ENCODE measurements at places on chromosomes 1 and 21.

DNA sequence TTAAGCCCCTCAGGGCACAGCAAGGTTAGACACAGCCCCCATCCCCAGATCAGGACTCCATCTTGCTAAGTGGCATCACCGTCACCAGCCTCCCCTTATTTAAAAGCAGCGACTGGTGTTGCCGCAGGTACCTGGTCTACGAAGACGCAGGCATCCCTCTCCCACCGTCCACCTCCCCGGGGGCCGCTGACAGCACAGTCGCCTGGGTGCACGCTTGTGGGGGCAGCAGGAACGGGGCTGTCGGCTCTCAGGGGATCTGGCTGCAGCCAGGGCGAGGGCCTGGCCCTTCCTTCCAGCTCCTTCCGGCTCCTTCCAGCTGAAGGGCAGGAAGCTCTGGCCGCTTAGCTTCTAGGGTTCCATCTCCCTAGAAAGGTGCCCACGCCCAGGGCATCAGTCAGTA lies 17.6 kb upstream of the CCDC27 start:
- no peak for DNase-seq

DNA sequence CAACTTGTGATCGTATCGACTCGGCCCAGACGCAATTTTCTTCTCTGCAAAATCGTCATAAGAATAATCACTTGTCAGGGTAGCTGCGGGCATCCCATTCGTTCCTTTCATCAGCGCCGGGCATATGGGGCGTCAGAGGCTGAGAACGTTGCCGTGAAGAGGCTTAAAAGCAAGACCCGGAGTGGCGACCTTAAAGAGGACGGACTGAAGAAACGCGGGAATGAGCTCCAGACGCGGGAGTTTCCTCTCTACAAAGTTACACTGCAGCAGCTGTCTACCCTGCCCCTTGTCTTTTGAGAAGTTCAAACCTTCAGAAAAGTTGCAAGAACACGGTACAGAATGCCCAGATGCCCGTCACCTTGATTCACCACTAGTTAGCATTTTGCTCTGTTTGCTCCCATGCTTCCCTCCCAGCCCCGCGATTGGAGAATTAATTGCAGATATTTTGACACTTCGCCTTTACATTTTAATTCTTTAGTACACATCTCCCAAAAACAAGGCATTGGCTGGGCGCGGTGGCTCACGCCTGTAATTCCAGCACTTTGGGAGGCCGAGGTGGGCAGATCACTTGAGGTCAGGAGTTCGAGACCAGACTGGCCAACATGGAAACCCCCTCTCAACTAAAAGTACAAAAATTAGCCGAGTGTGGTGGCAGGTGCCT lies 967 bp downstream of the CENPS start:
- DNase-seq = no peak

DNA sequence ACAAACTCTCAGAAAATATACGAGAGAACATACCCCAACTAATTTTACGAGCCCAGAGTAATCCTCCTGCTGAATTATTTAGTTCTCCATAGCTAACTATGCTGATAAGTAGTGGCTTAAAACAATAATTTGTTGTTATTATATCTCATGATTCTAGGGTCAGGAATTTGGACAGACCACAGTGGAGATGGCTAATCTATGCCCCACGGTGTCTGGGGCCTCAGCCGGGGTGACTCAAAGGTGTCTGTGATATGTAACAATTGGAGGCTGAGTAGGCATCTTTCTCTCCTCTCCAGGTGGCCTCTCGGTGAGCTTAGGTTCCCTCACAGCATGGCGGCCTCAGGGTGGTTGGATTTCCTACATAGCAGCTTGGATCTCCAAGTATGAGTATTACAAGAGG lies 35.4 kb upstream of the FOXO6 start:
- DNase-seq = no peak

DNA sequence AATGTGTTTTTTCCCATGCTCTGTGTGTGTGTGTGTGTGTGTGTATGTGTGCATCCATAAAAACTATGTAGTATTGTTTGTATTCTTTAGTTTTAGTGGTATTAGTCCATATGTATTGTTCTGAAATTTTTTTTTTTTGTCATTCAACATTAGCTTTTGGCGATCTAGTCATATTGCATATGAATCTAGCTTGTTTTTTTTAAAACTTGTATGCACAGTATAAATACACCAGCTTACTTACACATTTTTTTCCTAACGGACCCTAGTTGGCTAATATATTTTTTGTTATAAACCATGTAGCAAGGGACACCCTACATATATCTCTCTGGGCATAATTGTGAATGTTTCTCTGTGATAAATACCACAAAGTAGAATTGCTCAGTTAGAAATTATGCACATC lies 359.7 kb downstream of the SRGAP2C start:
- no peak for DNase-seq

DNA sequence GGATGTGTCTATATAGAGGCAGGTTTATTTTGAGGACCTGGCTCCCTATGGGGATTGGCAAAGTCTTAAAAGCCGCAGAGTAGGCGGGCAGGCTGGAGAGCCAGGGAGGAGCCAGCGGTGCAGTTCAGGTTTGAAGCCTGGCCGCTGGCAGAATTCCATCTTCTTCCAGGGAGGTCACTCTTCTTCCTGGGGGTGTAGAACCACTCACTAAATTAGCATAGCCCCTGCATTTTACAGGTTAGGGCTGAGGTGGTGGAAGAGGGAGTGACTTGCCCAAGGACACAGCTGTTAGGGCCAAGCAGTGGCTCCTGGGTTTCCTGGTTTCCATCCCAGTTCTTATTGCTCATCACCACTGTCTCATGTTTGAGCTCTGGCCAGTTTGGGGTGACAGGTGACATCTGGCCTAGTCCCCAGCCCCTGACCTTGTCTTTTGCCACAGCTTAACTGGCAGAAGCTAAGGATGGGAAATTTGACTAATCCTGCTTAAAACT lies 1.4 kb downstream of the PINK1 start:
- no peak for DNase-seq

- DNase-seq = no peak
Observed at GRCh38 chr1:242245255-242245654, 246.4 kb upstream of the MAP1LC3C start.

- DNase-seq = no peak
Observed at GRCh38 chr1:168421399-168422004, 122.3 kb downstream of the XCL2 start.

GRCh38 chr1:115529216-115529897 lies 112.4 kb upstream of the VANGL1 start:
- DNase-seq = no peak

GRCh38 chr1:11485191-11485590 lies 6.2 kb downstream of the DISP3 start:
- DNase-seq = no peak
